Left renal cortex interstitium (tissue), 4 donors: ENCODE measurements at places on chromosomes 12 and 14. TPM values are rescaled to one million over a fixed set of nuclear protein-coding genes. Genes with fewer than 3 reads are reported as not detected.

Gene MYF6
- 0.13 TPM for polyA plus RNA-seq

DNA sequence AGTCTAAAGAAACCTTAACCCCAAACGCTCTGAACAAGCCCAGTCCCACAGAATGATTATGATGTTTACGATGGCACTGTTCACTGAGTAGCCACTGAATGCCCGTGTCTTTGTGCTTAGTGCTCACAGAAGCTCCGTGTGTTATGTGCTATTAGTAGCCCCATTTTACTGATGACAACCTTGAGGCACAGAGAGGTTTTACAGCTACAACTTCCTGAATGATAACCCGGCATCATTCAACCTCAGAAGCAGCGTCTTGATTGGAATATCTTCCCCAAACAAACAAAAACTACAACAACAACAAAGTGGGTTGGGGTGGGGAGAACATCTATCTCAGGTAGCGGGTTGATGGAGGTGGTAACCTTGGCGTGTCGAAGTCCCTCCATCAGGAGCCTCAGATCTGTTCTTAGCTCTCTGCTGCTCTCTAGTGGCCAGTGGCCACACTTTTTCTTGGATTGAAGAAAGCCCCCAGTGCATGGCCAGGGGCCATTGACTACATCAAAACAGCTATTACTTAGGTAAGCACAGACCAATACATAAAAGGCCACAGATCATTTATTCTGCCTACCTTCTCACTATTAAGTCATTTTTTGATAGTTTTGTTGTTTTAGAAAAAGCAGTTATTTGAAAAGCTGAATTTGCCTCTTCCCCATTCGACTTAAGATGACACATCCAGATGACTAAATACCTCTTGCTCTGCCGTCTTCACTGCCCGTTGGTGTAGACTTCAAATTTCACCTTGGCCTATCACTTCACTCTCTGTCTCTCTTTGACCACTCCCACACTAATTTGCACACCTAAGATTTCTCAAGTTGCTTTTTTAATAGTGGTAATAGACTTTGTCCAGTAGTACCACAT lies 376.9 kb downstream of the GALC start:
- no peak for DNase-seq

- DNase-seq = no peak
Observed at GRCh38 chr12:118821386-118821925, 159.9 kb upstream of the SRRM4 start.

Gene RPGRIP1
- 0.37 TPM for polyA plus RNA-seq

Gene CS
- polyA plus RNA-seq = 213 TPM

Gene ANKRD33
- 0.35 TPM for polyA plus RNA-seq

Gene GPR137C
- 6.7 TPM for polyA plus RNA-seq

DNA sequence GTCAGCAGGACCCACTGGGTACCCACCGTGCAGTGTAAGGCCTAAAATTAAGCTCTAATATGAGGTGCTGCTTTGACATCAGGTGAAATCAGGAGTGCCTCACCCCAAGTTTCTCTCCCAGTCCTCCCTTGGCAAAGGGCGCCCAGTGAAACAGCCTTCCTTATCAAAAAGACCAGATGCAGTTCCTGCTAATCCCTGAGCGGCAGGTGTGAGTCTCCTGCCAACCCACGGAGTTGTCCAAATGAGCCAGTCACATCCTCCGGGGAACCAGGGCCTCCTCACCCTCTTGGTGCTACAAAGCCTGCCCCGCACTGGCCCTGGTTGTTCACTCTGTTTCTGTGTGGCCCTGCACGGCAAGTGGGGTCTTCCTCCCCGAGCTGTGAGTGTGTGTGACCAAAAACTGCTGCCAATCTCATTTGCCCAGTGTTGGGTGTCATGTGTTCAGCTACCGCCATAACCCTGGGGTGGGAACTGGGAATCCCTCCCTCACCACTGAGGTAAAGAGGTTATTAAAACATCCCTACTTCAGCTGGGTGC lies 20.2 kb upstream of the P2RX4 start:
- no peak for DNase-seq

Gene OLR1
- polyA plus RNA-seq = 1.0 TPM

- no peak for DNase-seq
Observed at GRCh38 chr12:117421987-117422386, 60.6 kb upstream of the NOS1 start.

DNA sequence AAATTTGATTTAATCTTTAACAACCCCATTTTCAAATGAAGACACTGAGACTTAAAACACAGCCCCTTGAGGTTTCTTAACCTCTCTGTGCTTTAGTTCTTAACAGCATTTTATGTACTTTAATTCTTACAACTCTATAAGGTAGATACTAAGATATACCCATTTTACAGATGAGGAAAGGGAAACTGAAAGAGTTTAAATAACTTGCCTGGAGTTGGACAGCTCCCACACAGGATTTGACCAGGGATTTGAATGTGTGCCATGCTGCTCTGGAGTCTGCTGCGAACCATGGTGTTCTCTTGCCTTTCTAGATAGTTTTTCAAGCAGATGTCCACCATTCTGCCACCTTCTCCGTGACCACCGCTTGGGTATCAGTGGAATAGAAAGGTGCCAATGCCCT lies 28.2 kb downstream of the RNFT2 start:
- no peak for DNase-seq

Gene CLEC6A
- polyA plus RNA-seq = 0.06 TPM

DNA sequence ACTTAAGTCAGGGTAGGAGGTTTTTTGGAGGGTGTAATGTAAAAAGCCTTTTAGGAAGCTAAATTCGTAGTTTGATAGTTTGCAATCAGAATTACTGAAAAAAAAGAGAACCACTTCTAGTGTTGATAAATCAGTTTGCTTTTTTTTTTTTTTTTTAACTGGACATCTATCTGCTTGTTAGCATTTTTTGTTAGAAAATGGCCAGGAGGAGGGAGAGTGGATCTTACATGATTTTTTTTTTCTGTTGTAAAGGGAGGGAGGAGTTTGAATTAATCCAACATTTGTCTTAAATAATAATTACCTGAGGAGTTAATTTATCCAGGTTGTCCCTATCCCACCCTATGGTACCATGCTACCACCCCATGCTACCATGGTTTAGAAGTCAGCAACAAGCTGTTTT lies 1.2 kb downstream of the FBXO34 start:
- DNase-seq = no peak

Gene DAO
- 0.87 TPM for polyA plus RNA-seq

DNA sequence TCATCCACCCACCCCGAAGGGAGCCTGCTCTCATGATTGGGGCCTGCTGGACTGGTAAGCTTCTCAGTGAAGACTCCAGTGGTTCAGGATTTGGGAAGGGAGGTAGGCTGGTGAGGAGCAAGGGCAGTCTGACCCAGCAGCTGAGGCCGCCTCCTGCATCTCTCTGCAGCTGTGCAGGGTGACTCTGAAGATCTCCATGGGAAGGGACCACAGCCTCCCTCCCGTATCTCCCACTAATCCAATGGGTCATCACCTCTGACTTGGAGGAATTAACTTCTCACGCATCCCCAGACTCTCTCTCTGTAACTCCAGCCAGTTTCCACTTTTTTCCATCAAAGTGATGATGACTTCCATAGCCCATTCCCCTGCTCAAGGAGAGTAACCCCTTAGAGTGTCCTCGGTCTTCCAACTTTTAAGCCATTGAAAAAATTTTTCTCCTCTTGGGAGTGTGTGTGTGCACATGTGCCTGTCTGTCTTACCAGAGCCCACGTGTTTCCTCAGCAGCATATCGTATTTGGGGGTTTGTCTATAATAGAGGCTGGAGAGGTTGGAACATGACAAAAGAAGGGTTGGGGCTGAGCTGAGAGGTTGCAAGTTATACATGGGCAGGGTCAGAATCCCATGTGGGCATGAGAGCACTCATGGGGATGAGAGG lies 11.3 kb downstream of the CLSTN3 start:
- DNase-seq = no peak

Gene DDIT3
- polyA plus RNA-seq = 30.1 TPM

GRCh38 chr14:38405851-38406635 lies 150.2 kb upstream of the CLEC14A start:
- no peak for DNase-seq

DNA sequence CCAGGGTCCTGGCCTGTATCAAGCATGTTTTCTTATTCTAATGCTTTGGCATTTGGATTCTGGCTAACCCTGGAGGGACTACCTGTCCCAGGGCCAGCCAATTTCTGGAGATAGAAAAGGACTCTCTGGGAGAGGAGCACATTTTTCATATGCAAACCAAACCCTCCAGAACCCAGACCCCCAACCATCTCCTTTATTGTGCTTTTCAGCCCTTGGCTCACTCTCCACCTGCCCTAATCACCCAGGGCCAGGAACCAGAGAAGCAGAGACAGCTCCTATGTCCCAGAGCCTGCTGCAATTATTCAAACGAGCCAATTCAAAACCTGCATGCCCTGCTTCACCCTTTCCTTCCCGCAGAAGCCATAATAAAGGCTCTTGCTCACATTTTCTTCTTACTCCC lies 23.8 kb downstream of the HSPB8 start:
- no peak for DNase-seq

DNA sequence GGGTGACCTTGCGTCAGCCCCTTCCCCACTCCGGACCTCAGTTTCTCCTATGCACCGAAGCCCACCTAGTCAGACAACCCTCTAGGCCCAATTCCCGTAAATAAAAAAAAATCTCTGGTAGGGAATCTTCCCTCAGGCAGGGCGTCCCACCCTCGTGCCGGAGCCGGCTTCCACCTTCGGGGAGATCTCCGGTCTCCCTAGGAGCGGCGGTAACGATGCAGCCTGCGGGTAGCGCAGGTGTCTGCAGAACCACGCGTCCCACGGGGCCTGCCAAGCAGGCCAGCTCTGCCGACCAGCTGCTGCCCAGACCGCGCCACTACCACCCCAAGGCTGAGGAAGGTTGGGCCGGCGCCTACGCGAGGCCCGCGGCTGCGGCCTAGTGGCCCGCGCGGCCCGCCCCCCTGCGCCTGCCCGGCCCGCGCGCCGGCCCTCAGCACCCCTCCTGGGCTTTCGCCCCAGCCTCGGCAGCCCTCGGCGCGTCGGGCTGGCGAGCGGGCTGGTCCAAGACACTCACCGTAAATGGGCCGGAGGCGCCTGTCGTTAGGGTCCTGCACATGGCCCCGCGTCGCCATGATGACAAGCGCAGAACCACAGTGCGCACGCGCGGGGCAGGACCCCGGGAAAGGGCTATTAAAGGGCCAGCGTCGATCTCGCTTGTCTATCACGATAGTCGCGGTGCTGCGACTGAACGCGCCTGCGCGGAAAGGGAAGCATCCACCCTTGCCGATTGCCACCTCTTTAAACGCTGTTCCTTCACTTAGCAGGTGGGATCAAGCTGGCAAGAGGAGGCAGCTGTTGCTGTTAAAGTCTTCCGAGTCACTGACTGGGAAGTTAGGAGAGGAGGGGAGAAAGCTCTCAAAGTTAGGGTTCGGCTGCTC lies at the start of gene NAA25:
NAA25 (minus strand) TSS at position 582 of the 878 bp plus-strand sequence; CDS start at position 572, 10 bp downstream.
- peak; percentile 78 for DNase-seq

Gene MYO1A
- 0.16 TPM for polyA plus RNA-seq

- DNase-seq = peak; percentile 86
Observed at GRCh38 chr12:1605129-1606020, 11.0 kb upstream of the FBXL14 start.

GRCh38 chr12:124328116-124328515 lies 33.2 kb downstream of the RFLNA start:
- no peak for DNase-seq

DNA sequence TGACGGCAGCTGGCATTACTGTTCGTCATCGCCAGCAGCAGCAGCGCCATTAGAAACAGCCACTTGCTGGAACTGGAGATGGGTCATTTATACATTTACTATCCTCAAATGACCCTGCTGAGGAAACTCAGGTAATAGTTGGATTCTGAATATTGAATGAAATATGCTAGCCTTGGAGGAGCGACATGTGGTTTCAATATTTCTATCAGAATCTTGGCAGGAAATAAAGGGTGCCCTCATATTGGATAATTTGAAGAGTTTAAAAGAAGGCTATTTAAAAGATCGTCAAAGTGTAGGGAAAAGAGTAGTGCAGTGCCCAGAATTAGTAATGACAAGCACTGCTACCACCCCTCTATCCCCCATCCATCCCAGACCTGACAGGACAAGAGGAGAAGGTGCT lies 109.6 kb upstream of the CPM start:
- DNase-seq = no peak

Gene PPM1A
- polyA plus RNA-seq = 77.8 TPM

- DNase-seq = no peak
Observed at GRCh38 chr14:65075628-65076325, 26.5 kb downstream of the MAX start.

DNA sequence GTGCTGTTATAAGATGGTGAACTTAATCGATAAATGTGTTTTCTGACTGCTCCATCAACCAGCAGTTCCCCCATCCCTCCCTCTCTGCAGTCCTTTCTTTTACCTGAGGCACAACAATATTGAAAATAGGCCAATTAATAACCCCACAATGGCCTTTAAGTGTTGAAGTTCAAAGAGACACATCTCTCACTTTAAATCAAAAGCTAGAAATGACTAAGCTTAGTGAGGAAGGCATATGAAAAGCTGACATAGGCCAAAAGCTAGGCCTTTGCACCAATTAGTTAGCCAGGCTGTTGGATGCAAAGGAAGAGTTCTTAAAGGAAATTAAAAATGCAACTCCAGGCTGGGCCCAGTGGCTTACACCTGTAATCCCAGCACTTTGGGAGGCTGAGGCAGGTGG lies 43.7 kb downstream of the SAV1 start:
- DNase-seq = no peak

Gene C12orf54
- 0.21 TPM for polyA plus RNA-seq

DNA sequence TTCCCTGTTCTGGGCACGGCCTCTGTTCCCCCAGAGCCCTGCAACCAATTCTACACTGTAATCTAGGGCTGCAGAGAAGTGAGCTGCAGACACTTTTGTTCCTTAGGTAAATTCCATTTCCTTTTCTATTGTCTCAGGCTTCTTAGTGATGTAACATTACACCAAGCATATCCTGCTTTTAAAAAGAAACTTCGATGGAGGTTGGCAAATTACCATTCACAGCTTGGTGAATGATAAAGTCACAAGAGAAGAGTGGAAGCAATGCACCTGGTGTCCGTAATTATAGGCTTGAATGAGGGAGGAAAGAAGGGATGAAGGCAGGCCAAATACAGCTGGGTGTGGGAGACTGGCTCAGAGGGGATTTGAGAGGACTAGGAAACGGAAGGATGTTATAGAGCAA lies 68.6 kb downstream of the PPM1A start:
- DNase-seq = no peak

Gene GZMB
- 0.49 TPM for polyA plus RNA-seq

Gene STON2
- 45.0 TPM for polyA plus RNA-seq

GRCh38 chr12:1130571-1130970 lies 139.5 kb downstream of the ERC1 start:
- no peak for DNase-seq

DNA sequence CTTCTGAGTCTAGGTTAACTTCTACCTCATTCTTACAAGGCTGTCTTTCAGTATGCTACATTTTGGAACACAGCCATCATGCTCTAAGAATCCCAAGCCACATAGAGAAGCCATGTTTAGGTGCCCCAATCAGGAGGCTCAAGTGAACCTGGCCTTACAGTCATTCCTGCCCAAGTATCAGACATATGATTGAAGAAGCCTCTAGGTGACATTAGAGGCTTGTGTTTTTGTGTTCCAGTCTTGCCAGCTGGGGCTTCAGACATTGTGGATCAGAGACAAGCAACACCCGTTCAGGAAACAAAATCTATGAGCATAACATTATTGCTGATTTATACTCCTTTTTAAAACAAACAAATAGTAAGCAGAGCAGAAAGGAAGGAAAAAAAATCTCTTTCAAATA lies 8.1 kb upstream of the SLC16A7 start:
- DNase-seq = no peak
